ENCODE measurements at places on chromosomes 11 and 22.

- no peak for DNase-seq
These were observed 43.8 kb downstream of the RTL6 start for GRCh38 chr22:44454113-44454769.

GRCh38 chr22:44193535-44193891, 12.8 kb downstream of the PARVG start:
- no peak for DNase-seq

DNA sequence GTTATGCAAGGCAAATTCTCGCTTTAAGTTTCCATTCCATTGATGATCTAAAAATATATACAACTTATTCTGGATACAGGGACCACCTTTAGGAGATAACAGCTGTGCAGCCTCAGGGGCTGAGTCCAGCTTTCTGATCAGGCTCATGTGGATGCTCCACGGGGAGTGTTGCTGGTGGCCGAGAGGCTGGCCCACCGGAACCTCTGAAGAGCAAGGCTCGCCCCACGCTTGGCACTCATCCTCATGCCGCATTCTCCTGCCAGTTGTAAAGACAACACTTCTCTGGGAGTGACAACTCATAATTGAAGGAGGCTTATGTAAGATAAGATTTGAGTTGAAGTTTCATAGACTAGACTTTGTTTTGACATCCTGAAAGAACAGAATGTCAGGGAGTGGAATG, 123.5 kb downstream of the MPPED1 start:
- DNase-seq: no peak

DNA sequence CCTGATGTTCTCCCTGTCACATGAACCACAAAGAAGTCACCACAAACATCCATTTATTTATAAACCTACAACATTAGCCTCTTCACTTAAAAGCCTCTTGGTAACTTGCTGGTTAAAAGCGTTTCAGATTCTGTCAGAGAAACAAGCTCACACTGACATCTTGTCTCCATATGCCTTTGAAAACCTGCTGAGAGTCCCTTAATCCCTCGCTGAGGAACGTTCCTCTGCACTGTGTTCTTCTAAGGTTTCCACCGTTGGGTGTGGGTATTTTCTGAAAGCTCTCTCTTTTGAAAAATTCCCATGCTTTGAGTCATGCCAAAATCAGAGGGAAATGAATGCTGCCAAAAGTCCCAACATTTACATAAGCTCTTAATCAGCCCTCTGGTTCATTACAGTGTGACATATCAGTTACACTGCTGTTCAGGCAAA, 149.8 kb downstream of the CCDC34 start:
- no peak for DNase-seq

GRCh38 chr11:68373815-68374501, 61.6 kb downstream of the LRP5 start:
- no peak for DNase-seq

GRCh38 chr11:22479208-22479607, 141.0 kb downstream of the SLC17A6 start:
- DNase-seq: no peak

DNA sequence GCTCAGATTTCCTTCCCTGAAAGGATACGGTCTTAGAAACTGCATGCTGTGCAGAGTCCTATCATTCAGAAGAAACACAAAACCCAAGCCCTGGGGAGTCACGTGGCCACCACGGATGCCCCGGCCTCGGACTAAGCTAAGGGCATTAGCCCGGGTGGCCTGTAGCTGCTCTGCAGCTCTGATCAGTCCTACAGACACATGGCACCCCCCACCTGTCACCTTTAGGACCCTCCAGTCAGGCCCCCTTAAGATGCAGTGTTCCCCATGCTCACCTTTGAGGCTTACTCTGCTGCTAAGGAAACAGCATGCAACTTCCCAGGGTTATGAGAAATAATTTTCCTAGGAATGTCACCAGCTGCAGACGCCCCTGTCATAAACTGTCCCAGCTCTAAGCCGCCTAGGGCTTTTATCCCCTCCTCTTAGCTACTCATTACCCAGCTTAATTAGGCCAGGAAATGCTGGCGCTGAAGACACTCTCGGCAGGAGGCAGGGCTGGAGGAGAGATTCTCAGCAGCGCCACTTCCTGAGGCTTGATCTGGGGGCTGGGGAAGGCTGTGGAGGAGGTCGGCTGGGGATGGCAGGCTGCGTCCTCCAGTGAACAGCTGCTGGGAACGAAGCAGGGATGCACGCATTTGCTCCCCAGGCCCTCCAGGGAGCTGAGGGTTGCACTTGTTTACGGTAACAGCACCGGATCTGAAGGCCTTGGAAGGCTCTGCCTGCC, 47.2 kb upstream of the ADA2 start:
- DNase-seq: no peak

GRCh38 chr11:47071341-47071740, 105.3 kb downstream of the ARFGAP2 start:
- DNase-seq: no peak

DNA sequence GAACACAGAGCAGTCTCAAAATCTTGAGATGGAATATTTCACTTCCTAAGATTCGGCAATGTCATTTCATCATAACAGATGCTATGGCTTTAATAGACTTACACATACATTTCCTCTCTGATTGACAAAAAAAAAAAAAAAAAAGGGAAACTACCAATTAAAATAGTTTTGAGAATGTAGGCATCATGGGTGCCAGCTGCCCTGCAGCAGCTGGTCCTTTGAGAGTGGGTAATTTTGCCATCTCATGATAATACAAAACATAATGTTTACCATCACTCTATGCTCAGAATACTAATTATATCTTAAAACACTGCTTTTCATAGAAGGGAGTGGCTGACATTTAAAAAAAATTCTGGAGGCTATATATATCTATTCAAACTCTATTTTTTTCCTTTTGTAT, 775.6 kb upstream of the CCDC90B start:
- DNase-seq: no peak

DNA sequence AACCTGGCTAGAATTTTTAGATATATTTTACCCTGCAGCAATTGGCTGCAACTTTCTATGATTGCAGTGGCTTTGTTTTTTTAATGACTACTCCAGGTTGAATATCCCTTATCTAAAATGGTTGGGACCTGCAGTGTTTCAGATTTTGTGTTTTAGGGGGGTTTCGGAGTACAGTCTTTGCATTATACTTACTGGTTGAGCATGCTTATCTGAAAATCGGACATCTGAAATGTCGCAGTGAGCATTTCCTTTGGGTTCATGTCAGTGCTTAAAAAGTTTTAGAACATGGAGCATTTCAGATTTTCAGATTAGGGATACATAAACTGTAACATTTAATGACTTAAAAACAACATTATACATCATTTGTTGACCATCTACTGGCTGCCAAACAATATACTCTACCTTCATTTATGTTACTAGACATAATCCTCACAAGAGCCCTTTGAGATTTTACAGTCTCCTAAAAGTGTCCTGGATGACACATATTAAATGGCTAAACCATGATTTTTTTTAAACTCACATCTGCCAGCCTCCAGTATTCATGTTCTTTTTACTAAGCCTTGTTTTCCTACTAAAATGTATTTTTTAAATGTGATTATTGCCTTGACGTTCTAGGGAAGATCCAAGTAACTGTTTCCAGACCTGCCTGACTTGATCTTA, 66.3 kb downstream of the PRMT3 start:
- DNase-seq: no peak

- DNase-seq: no peak
These were observed 667 bp downstream of the ACCS start for GRCh38 chr11:44066732-44067141.

GRCh38 chr11:3946455-3947017, 91.1 kb downstream of the STIM1 start:
- no peak for DNase-seq

DNA sequence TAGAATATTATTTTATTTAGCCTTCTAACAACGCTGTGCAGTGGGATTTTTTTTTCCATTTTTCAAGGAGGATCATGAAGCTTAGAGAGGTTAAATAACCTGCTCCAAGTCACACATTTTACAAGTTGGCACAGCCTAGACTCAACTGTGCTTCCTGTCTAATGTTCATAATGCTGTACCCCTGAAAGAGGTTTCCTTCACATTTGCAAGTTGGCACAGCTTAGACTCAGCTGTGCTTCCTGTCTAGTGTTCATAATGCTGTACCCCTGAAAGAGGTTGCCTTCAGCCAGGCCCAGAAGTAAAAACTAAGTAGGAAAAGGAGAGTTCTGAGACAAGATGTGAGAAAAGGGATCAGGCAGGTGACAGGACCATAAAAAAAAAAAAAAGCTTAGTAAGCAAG, 7.9 kb upstream of the HEPACAM start:
- DNase-seq: no peak

- DNase-seq: no peak
These were observed 27.7 kb upstream of the SHANK2 start for GRCh38 chr11:71279916-71280645.

DNA sequence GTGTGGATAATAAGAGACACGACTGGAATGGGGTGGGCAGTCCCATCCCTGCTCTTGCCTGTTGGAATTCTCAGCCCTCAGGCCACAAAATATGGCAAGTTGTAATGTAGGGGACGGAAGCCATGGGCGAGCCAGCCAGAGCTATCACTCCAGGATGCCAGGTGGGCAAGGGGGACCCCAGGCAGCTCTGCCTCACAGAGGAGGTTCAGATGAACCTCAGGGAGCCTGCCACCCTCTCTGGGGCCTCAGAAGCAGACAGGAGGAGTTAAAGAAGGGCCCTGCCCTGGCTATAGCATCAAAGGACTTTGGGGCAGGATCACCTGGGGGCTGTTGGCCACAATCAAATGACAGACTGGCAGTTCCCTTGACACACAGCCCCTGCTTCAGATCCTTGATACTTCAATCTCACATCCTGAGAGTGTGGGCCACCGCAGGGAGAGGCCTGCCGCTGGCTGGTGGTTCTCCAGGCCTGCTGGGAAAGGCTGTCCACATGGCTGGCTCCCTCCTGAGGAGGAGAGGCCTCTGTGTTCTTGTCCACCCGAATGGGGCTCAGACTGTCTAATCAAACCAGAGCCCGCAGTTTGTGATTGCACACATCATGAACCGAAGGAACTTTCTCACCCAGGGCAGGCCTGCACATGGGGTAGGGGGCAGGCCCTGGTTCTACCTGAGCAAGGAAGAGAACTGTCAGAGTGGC, 31.4 kb downstream of the IGLL1 start:
- no peak for DNase-seq

DNA sequence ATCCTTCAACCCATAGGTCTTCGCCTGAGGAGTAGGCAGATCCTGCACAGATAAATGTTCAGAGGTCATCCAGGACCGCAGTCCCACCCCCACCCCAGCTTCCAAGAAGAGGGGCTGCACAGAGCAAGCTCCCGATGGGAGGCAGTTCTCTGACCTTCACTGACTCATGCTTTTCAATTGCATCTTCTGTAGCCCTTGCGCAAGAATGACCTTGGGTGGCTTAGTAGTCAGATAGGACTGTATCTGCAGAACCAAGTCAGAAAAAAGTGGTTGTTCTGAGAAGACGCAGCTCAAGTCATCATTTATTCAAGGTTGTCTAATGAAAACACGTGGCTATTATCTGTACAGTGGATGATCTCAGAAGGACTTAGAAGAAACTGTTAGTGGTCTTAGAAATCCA, 16.4 kb upstream of the GRAMD1B start:
- no peak for DNase-seq

DNA sequence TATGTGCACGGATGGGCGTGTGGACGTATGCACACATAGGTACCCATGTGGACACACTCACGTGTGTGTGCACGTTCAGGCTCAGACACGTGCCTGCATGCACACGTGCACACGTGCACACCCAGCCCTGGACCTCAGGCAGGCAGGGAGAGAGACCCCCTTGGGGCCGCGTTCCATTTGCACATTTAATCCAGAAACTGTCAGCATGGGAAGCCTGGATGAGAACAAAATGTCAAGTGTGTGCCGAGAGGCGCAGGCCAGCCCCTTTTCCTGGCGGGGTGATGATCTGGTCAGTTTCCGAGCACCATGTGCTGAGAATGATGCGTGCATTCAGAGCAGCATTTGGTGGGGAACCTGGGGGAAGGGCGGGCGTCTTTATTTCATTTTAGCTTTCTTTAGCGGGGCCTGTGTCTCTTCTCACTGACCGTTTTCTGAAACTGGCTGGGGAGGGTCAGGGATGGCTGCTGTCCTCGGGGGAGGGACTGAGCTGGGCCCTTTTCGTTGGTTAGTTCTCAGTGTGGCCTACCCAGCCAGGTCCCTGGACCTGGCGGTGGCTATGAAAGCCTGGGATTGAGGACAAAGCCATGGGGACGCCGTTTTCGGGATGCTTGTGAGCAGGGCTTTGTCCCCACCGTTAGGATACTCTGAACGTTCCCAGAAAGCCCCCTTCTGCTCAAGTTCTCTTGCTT, 96.3 kb downstream of the KCNQ1 start:
- DNase-seq: no peak

- no peak for DNase-seq
These were observed 4.1 kb downstream of the RFPL2 start for GRCh38 chr22:32200752-32201151.

DNA sequence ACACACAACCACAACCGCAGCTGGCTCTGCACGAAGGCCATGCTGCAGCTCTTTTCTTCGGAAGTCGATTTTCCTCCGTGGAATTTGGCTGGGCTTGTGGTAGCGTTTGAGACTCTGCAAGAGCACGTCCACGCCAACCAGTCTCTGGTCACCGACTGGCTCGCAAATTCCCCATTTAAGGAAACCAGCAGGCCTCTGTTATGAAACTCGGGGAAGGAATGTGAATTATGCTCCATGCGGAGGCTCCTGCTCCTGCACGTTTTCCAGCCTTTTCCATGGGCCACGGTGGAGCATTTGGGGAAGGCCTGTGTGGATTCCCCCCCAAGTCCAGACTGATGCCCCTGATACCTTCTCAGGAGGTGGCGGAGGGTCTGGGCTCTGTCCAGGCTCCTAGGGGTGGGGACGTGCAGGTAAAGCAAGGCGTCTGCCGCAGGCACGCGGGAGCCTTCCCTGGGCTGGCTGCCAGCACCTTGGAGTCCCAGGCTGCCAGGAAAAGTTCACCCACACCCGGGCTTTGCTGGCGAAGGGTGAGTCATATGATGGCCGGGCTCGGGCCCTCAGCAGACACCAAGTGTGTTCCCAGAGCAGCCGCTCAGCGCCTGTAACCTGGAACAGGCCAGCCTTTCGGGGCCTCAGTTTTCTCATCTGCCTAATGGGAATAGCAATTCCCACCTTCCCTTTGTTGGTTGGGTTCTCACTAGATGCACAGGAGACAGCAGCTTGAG, 41.9 kb downstream of the LRP5 start:
- DNase-seq: no peak

DNA sequence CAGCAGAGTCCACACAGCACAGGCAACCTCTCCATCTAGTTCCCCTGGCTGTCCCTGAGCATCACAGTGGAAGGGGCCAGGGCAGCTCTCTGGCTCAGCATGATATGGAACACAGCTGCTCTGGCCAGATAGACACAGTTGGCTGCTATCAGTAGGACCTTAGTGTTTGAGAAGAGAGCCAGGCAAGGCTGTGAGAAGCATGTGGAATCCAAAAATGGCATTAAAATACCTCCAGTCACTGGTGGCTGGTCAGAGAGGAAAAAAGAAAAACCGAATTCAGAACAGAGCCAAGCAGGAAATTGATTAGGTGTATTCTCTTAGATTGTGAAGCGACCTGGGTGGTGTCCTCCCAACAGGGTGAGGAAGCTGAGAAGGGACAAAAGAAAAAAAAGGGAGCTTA, 27.9 kb downstream of the SERPINH1 start:
- DNase-seq: no peak

DNA sequence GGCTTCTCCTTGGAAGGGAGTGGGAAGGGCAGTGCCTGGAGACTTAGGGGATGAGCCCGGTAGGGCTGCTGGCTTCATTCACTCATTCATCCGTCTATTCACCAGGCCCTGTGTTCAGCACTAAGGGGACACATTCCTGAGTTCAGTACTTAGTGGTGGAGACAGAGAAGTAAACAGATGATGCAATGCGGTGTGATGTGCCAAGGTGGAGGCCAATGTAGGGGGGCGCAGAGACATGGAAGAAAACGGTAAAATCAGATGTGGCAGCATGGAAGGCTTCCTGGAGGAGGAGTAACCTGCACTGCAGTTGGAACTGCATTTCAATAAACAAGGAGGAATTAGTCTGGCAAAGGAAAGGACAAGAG, 21.3 kb downstream of the GRIK4 start:
- DNase-seq: no peak

All from activated effector memory CD4-positive, alpha-beta T cell treated with Interleukin-2 at 50 U/mL for 16 hours (primary cell).